Activated T-cell treated with anti-CD3 and anti-CD28 coated beads for 24 hours (primary cell): ENCODE measurements at places on chromosomes 1 and 21.

GRCh38 chr1:221937155-221937953 lies 195.5 kb upstream of the DUSP10 start:
- DNase-seq = no peak

DNA sequence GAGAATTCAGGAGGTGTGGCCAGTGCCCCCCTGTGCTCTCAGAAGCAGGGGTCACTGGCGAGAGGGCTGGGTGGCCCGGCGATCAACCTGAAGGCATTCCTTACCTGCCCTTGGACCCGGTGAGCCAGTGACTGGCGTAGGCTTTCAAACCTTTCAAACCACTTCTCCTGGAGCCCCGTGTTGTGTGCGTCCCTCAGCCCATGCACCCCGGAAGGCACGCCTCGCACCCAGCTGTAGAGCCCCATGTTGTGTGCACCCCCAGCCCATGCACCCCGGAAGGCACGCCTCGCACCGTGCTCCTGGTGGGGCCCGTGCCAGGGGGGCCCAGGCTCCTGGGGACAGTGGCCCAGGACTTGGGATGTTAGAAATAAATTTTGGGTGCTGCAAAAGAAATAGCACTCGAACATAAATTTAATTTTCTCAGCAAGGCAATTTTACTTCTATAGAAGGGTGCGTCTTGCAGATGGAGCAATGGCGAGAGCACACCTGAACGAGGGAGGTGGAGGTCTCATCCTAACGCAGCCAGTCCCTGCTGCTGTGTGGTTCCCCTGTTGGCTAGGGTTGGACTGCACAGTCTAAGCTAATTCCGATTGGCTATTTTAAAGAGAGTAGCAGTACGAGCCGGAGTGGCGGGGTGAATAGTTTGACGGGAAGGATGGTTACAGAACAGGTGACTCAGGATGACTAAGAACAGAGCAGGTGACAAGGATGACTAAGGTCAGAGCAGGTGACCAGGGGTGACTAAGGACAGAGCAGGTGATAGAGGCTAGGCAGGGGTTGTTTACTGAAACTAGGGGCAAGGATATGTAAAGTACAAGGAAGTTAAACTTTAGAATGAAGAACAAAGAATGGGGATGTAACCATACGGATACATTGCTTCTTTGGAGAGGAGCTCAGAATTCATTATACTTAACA lies 47.4 kb downstream of the PRKCZ start:
- no peak for DNase-seq

- DNase-seq = no peak
Observed at GRCh38 chr1:109060707-109061106, 15.1 kb downstream of the TAF13 start.

- DNase-seq = no peak
Observed at GRCh38 chr1:59138402-59138801, 158.5 kb upstream of the FGGY start.

- no peak for DNase-seq
Observed at GRCh38 chr1:234500269-234500668, 21.3 kb upstream of the TARBP1 start.

DNA sequence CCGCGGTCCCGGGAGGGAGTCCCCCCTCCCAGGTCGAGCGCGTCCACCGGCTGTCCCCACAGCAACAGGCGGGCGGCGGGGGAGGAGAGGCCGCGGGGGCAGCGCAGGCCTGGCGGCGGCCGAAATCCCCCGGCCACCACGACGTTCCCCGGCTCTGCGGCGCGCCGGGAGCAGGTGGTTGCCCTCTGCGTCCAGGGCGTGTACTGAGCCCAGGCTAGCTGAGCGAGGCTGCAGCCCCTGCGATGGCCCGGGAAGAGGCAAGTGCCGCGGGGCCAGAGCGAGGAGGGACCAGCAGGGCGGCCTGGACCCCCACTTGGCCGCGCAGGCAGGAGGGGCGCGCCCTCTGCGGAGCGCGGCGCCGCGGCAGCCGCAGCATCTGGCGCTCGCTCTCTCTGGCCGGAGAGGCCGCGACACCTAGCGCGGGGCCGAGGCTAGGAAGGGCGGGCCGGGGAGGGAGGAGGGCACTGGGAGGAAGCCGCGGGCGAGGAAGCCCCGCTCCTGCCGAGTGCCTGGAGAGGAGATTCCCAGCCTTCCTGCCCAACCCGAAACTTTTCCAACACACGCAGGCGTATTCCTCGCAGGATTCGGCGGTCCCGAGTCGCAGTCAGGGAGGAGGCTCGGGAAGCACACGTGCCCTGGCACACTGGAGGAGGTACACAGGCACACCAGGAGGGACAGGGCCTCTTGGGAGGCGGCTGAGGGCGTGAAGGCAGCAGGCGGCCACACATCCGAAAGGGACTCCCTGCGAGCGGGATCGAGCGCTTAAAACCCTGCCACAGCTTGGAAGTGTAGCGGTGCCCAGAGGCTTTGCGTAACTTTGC lies 4.9 kb upstream of the PROX1 start:
- DNase-seq = no peak

DNA sequence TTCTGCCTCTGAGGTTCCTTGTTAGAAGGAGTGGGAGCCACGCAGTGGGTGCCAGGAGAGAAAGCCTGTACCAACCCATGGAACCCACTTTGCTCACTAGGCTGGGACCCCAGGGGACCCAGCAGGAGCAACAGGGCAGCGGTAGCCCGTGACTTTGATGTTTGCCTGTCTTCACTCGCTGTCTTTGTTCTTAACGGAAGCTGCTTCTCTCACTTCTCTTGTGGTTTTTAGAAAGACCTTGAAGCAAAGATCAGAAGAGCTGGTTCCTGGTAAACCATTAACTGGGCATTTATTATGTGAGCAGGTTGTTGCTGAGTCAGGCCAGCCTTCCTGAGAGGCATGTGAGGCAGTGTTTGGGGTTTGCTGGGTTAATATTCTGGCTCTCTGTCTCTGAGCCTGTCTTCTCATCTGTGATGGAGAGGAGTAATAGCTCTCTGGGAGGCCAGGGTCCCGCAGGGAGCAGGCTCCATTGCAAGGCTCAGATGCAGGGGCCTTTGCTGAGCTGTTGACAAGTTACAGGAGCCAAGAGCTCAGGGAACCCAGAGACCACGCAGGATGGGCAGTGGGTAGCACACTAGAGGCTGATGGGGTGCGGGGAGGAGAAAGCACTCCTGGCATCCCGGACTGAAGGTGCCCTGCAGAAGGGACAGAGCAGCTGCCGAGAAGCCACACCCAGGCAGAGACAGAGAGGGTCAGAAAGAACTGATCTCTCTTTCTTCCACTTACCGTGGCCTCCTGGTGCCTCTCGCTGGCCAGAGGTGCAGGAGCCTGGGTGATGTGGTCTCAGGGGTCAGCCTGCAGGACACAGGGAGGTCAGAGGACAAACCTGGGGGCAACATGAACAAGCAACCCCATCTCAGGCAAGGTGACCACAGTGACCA lies 367.5 kb upstream of the C1orf174 start:
- DNase-seq = no peak

DNA sequence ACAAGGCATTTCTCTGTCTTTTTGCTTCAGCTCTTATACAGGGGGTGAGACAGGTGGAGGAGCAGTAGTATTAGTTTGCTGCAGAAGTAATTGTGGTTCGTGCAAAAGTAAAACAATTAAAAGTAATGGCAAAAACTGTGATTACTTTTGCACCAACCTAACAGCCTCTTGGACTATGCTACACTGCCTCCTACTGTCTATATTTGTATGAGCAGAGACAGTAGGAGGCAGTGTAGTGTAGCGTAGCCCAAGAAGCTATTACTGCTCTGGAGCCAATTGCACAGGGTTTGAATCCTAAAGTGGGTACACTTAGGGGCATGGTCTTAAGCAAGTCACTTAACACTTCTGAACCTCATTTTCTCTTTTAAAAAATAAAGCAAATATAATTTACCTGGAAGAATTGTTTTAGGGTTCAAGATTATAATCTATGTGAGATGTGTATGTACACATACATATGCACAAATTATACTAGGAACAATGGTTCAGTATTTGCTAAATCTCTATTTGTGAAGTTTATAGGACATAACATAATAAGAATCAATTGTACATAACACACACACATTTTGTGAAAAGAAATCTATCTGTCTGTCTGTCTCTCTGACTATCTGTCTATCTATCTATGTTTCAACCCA lies 103.8 kb downstream of the BRINP3 start:
- no peak for DNase-seq
